ENCODE measurements at places on chromosomes 6 and 20. TPM values are rescaled to one million over a fixed set of nuclear protein-coding genes. Genes with fewer than 3 reads are reported as not detected.

ADGRB3 gene
- total RNA-seq = 0.74 TPM

LIN28B gene
- total RNA-seq = not detected

MCCD1 gene
- total RNA-seq = not detected

RAET1L gene
- not detected for total RNA-seq

- DNase-seq = peak; percentile 89
Observed at GRCh38 chr20:25863536-25864325, 167.1 kb upstream of the ZNF337 start.

GRCh38 chr6:140414966-140415620 lies 1040.6 kb upstream of the CITED2 start:
- DNase-seq = no peak

DNA sequence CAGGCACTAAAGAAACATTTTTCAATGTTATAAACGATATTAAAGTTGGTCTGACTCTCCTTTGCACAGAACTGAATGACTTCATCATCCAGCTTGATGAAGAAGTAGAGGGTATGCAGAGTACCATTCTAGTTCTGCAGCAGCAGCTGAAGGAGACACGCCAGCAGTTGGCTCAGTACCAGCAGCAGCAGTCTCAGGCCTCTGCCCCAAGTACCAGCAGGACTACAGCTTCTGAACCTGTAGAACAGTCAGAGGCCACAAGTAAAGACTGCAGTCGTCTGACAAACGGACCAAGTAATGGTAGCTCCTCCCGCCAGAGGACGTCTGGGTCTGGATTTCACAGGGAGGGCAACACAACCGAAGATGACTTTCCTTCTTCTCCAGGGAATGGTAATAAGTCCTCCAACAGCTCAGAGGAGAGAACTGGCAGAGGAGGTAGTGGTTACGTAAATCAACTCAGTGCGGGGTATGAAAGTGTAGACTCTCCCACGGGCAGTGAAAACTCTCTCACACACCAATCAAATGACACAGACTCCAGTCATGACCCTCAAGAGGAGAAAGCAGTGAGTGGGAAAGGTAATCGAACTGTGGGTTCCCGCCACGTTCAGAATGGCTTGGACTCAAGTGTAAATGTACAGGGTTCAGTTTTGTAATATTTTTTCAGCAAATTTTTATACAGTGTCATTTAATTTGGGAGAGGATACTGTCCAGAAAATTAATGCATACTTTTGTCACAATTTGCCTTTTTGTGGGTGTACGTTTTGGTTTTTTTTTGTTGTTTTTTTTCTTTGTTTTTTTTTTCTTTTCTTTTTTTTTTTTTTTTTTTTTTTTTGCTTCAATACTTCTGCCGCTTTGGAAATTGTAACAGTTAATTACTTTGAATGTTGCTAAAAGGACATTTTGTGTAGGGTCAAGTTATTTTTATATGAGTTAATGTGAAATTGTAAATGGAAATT lies 6.6 kb upstream of the ACAT2 start:
- no peak for DNase-seq

RBPJL gene
- total RNA-seq = not detected

DNA sequence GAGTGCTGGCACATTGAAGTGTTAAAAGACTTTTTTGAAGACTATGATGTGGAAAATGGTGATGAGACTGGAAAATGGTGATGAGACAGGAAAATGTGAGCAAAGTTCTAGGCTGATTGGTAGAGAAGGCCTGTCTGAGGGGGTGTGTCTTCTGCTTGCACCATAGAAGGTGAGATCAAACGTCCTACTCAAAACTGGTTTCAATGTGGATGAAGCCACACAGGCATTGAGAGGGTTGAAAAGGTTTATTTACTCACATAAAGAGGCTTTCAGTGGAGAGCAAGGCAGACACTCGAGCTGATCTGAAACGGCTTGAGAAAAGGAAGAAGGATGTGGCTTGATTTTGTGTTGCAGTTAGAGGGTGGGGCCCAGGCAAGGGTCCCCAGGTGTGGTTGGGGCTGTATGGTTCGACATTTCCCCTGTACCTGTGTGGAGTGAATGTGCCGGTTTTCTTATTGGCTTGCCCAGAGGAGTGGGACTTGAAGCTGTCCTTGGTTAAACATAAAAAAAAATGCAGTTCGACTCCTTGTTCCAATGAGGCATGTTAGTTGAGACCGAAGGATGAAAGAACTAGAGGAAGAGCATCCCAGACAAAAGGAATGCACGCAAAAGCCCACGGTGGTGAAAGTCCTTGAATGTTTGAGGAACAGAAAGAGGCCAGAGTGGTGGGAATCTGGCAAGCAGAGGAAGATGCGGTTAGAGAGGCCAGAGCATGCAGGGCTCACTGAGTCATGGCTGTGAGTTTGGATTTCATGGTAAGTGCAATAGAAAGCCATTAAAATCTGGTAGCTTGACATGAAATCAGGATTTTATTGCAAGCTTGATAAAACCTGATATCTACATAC lies 172.3 kb downstream of the EPM2A start:
- DNase-seq = no peak

DNA sequence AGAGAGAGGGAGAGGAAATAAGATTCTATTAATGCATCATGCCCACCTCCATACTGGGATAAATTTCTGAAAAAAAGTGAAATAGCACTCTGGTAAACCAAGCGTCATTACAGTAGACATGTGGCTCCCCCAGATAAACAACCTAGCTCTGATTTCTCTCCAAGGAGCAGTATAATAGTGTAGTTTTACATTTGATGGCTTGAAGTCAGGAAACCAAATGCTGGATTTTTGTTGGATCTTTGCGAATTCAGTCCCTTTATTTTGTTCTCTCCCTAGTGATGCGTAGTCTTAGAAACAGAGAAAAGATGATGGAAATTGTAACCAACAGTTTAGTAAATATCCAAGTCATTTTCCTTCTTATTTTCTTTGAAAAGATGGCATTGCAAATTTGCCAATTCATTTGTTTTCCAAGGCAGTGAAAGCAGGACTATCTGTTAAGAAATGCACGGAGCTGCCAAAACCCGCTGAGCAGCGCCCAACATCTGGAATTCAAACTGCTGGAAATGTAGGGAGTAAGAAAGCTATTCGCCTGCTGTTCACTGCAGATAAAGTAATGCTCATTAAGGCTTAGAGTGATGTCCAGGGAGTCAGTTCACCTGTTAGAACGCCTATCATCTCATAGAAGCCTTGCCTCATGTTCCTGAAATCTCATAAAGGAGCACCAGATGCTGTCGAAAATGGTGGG lies 85.7 kb upstream of the DOK5 start:
- DNase-seq = no peak

FBXO30 gene
- total RNA-seq = 8.1 TPM

NT5E gene
- total RNA-seq = 35.4 TPM

TPD52L1 gene
- total RNA-seq = 24.6 TPM

SLC16A10 gene
- 30.3 TPM for total RNA-seq

DNA sequence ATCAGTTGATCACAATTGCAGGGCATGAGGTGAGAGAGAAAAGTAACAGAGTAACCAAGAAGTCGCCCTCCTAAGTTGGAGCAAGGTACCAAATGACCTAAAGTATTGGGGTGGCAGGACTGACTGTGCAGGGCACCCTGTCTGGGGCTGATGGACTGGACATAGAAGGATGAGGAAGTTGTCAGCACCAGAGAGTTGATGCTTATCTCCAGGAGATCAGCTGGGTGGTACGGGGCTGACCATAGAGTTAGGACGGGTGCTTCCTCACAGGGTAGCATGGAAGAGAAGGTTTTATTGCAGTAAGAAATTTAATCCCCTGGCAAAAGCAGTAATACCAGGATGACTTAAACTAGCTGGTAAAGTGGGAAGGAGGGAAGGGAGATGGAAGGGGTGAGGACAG lies 66.7 kb downstream of the TMEM170B start:
- no peak for DNase-seq

DNA sequence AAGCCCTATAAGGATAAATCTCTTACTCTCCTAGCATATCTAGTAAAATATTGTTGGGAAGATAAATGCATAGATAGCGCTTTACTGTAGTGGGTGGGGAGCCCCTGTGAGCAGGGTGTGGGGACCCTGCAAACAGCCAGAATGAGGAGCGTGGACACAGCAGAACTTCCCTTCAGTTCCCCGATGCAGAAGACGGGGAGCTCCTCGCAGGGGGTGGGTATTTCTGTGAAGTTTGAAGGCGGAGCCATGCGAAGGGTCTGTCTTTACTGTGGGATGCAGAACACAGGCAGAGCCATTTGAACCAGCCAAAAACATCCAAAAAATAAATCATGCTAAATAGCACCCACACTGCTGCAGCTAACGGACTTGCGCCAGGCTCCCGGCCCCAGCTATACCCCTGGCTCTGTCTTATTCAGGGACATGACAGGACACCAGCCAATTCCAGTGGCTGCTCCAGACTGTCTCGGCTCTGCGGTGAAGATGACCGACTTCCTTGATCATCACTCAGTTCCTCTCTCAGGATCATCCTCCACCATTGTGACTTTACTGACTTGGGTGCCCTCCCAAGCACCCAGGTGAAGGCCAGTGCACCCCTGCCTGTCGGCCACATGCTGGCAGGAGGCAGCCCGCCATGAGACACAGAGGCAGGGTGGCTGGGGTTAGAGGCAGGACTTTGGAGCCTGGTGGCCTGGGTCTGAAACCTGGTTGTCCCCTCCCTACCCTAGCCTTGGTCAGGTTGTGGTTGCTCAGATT lies 134.5 kb downstream of the SMOC2 start:
- DNase-seq = no peak

GRCh38 chr6:3291987-3292386 lies 33.2 kb downstream of the PSMG4 start:
- peak; percentile 62 for DNase-seq

- DNase-seq = no peak
Observed at GRCh38 chr6:108242721-108243120, 18.1 kb downstream of the SNX3 start.

LINC00237 gene
- not detected for total RNA-seq

GRCh38 chr6:80446454-80447045 lies 340.1 kb downstream of the BCKDHB start:
- DNase-seq = no peak

GRCh38 chr20:3275966-3276679 lies 37.1 kb upstream of the SLC4A11 start:
- no peak for DNase-seq

- no peak for DNase-seq
Observed at GRCh38 chr6:39061588-39061987, 13.0 kb downstream of the GLP1R start.

DNA sequence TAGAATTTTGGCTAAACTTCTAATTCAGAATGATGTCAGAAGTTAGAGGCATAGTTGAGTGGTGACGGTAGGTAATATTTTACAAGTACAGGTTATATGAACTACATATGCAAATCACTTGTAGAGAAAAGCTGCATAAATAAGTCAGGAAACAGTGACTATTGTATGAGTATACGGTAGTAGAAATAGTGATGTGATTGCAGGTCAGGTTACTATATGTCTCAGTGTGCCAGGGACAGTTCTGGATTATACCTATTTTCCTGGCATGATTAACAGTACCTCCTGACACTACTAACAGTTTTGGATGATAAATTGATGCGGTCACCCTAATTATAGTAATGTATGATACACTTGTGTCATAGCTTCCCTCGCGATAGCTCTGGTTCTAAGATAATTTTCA lies 9.2 kb downstream of the DNAH8 start:
- no peak for DNase-seq

SLC17A2 gene
- total RNA-seq = not detected

GRCh38 chr6:68710496-68710895 lies 75.4 kb downstream of the ADGRB3 start:
- DNase-seq = no peak

C4A gene
- total RNA-seq = 36.2 TPM

BMP6 gene
- total RNA-seq = 12.7 TPM

GRCh38 chr6:37242429-37243052 lies 15.0 kb upstream of the TBC1D22B start:
- DNase-seq = no peak

DNA sequence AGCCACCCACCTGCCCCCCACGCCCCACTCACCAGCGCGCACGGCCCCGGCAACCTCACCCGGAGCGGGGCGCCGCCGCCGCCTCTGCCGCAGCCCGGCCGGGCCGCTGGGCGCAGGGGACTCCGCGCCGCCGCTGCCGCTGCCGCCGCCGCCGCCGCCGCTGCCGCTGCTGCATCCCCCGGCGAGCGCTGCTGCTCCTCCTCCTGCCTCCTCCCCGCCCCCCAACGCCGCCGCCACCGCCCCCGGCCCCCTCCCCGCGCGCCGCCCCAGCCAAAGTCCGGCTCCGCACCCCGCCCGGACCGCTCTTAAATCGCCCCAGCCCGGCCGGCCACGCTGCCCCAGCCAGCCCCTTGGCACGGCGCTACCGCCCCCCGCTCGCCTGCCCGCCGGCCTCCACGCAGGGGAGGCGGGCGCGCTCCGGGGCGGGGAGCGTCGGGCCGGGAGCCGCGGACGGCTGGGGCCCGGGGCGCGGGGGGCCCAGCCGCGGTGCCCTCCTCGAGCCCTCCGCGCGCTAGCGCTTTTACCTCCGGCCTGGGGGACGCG lies at the start of gene SULF2:
TSS of gene SULF2 (minus strand) at position 171 of the 543 bp plus-strand sequence. CDS start 28,118 bp downstream, outside the sequence.
- no peak for DNase-seq

DNA sequence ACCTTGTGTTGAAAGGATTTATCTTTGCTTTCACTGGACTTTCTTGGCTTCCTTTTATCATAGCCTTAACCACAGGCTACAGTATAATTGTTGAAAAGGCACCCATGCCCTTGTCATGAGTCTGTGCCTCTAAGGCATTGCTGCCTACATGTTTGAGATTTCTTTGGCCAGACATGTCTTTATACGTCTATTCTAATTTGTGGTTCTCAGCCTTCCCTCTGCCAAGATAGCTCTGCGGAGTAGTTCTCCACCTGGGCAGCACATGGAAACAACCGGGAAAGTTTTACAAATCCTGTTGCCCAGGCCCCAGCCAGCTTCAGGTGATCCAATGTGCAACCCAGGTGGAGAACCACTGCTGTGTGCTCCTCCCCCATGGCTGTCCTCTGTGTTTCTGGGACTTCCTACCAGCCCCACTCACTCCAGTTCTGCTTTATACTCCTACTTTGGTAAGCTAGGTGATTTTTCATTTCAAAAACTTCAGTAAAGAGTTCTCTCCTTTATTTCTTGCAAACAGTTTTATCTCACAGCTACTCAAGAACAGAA lies 159.6 kb upstream of the MYLIP start:
- no peak for DNase-seq

PFDN6 gene
- 34.8 TPM for total RNA-seq

FKBP1C gene
- total RNA-seq = not detected

GRCh38 chr6:8736156-8736895 lies 301.0 kb upstream of the SLC35B3 start:
- DNase-seq = no peak

GRCh38 chr6:25764611-25765010 lies 10.1 kb downstream of the SLC17A4 start:
- DNase-seq = no peak

LPA gene
- not detected for total RNA-seq

GRCh38 chr6:45422503-45423110 lies 44.9 kb upstream of the SUPT3H start:
- no peak for DNase-seq

- no peak for DNase-seq
Observed at GRCh38 chr6:73688351-73688750, 7.7 kb upstream of the CD109 start.

DNA sequence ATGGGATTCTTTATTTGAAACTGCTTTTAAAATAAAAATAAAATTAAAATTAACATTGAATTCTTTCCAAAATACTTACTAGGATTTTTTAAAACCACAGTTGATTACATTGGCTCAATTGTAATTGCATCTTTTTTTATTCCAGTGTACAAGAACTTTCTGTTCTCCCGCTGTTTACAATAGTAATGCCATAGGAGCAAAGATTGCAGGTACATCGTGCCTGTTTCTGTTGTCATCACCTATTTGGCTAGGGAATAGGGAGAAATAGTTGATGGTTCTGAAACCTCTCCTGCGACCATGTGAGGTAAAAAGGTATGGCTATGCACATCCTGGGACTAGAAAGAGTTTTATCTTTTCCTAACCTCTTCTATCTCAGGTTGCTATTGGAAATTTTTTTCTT lies 28.2 kb upstream of the RHAG start:
- DNase-seq = no peak
